ENCODE measurements at places on chromosomes 4 and X. TPM values are rescaled to one million over a fixed set of nuclear protein-coding genes. Genes with fewer than 3 reads are reported as not detected.

- no peak for DNase-seq
These were observed 831.9 kb downstream of the TRIML1 start for GRCh38 chr4:188971125-188971524.

GRCh38 chr4:161828061-161828460 is 335.7 kb downstream of the FSTL5 start:
- DNase-seq = no peak

- DNase-seq = no peak
These were observed 40.3 kb downstream of the HDAC8 start for GRCh38 chrX:72532366-72532765.

GRCh38 chr4:126137782-126138170 is 823.0 kb downstream of the FAT4 start:
- no peak for DNase-seq

DNA sequence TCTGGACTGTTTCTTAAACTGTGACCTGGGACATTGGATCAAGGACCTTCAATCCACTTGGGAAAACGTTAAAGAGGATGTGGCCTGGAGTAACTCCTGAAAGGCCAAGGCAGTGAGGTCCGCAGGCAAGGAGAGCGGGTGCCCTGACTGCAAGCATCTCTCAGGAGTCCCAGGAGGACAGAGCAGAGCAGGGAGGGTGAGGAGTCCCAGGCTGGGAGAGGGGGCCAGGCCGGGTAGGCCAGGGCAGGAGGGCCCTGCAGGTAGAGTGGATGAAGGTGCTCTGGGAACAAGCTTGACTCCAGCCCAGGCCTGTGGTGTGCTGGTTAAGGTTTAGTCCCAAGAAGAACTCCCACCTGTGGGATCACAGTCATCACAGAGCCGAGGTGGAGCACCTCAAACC is 13.8 kb downstream of the PNMA6E start:
- no peak for DNase-seq

DNA sequence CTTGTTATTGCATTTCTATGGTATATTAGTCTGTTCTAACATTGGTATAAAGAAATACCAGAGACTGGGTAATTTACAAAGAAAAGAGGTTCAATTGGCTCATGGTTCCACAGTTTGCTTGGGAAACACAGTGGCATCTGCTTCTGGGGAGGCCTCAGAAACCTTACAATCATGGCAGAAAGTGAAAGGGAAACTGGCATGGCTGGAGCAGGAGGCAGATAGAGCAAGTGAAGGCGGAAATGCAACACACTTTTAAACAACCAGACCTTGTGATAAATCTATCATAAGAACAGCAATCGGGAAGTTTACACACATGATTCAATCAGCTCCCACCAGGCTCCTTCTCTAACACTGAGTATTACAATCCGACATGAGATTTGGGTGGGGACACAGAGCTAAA is 346.6 kb upstream of the GNPDA2 start:
- no peak for DNase-seq

GRCh38 chrX:46770817-46771163 is 11.9 kb upstream of the SLC9A7 start:
- DNase-seq = no peak

DNA sequence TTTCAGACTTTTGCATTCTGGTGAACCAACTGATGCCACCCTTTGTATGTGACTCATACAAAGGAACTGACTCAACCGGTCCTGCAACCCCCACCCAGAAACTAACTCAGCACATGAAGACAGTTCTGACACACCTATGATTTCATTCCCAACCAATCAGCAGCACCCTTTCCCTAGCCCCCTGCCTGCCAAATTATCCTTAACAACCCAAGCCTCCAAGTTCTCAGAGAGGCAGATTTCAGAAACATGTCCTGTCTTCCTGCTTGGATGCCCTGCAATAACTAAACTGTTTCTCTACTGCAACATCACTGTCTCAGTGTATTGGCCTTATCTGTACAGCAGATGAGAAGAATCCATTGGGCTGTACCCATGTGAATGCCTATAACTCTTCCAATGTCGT is 284.7 kb downstream of the CAMK2D start:
- no peak for DNase-seq

- no peak for DNase-seq
These were observed 36.3 kb downstream of the IL21 start for GRCh38 chr4:122584519-122584918.

- peak; percentile 44 for DNase-seq
These were observed at the start of the genes DNAAF6 and NUP62CL for GRCh38 chrX:107205770-107206696. DNAAF6 (plus strand) TSS chrX:107206611; CDS start chrX:107212876, 6,265 bp downstream. NUP62CL (minus strand) TSS chrX:107206433; CDS start chrX:107175146, 31,287 bp downstream.

DNA sequence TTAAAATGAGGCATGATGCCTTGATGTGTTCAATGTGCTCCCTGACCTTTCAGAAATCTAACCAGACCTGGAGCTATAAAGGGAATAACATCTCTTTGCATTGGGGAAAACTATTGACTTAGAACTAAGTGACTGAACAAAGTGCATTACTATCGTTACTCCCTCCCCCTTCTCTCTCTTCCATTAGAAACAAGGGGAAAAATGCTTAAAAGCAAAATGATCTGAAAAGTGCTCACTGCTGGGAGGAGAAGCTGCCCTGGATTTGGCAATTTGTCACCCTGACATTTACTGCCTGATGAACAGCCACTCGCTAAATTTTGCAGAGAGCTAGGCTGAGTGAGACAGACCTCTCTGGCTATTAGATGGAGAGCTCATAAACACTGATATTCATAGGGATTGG is 48.6 kb upstream of the PARM1 start:
- peak; percentile 38 for DNase-seq

- DNase-seq = no peak
These were observed 149.4 kb downstream of the PDGFRA start for GRCh38 chr4:54378461-54378860.

DNA sequence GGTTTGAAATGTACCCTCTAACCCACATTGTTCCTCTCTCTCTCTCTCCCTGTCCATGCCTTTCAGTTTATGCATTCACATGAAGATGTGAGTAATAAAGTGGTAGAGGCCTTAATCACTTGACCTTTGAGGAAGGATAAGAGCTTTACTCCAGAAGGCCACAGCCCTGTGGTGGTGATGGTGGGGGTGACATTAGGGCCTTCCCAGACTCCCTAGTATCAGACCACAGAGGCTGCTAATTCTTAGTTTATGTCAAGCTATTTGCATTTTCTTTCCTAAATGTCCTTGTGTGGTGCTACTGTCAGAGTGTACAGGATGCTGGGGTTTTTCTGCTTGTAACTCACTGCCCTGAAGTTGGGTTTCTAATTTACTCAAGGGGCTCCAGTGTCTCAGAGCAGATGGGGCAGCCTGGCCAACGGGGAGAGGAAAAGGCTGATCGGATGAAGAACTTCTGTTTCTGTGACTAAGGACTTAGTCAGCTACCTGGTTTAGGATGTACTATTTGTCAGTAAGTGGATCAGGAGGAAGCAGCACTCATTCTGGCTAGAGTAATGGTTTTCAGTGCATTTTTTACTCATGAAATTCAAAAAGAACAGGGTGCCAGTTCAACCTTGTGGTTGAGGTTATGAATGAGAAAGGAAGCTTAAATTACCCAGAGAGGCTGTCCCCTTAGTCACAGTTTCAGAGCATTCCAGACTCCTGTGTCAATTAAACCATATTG is 509.6 kb upstream of the DIPK2B start:
- no peak for DNase-seq

DNA sequence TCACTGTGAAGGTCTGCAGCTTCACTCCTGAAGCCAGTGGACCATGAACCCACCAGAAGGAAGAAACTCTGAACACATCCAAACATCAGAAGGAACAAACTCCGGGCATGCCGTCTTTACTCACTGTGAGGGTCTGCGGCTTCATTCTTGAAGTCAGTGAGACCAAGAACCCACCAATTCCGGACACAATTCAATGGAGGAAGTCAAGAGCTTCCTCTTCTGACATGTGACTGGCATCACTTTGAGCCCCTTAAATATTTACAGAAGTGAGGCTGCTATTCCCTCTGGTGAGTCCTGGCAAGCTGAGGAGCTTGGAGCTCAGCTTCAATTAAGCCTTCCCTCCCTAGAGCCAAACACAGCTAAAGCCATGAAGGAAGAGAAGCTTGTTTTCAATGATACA is 103.5 kb upstream of the SRD5A3 start:
- no peak for DNase-seq

DNA sequence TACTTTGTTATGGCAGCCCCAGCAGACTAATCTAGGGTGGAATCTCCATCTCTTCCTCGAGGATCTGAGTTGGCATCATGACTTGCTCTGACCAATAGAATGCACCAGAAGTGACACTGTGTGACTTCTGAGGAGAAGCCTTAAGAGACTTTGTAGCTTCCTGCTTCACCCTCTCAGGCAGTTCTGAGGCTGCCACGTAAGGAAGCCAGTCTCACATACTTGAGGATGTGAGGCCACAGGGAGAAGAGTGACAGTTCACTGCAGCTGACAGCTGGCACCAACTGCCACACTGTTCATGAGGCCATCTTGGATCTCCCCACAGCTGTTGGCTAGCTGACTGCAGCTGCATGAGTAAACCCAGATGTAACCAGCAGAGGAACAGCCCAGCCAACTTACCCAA is 29.3 kb upstream of the BCOR start:
- no peak for DNase-seq

DNA sequence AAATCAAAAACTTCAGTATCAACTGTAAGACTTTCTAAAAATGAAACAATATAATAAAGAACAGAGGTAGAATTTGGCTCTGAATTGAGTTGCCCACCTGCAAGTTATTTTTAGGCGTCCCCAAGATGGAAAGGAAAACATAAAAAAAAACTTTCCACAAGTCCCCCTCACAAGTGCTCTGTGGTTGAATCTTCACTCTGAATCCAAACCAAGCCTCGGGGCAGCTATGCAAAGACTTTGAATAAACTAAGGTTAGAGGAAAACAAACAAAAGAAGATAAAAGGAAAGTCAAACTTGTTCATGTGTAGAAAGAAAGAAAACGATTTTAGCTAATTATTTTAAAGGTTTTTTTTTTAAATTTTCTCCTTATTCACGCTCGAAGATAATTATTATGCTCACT is 372.4 kb upstream of the SLIT2 start:
- DNase-seq = no peak

DNA sequence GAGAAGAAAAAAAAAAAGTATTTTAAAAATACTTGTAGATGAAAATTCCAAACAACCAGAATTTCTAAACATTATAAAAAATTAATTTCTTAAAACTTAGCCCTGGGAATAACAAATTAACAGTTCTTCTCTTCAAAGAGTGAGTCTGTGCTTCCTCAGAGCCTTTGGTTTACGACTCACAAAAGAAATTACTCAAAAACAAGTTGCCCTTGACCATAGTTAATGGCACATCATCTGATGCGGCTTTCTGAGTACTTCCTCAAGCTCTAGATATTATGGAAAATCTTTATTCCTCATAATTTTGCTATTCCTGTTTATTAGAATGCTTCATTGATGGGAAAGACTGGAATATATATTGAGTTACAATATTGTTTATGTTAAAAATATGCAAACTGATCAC is 23.7 kb downstream of the TAPT1 start:
- no peak for DNase-seq

- DNase-seq = no peak
These were observed 1137.6 kb upstream of the IGFBP7 start for GRCh38 chr4:58247792-58248191.

- no peak for DNase-seq
These were observed 19.9 kb downstream of the COPS4 start for GRCh38 chr4:83054928-83055327.

DNA sequence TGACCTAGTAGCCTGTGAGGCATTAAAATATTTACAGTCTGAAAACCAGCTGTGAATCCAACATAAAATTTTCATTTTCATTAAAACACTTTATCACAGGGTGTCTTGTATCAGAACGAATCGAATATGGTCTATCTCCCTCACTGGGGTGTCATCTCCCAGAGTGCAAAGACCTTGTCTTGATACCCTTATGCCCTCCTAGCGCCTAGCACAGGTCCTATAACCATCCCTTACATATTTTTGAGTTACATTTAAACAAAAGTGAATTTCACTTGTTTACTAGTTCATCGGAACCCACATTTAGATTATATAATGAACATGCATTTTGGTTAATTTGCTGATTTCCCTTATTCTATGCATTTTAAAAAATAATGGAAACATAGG is 14.0 kb downstream of the DIPK2B start:
- no peak for DNase-seq

Gene PLAC1
- polyA plus RNA-seq = 5.8 TPM

Gene GPM6B
- polyA plus RNA-seq = 25.2 TPM

Gene MAGEB17
- polyA plus RNA-seq = 0.14 TPM

Gene ITM2A
- 99.4 TPM for polyA plus RNA-seq

Gene RAB40AL
- polyA plus RNA-seq = 0.22 TPM

Gene KDR
- 53.9 TPM for polyA plus RNA-seq

Gene ADGRL3
- polyA plus RNA-seq = 28.1 TPM

Gene SOD3
- 13.9 TPM for polyA plus RNA-seq

Gene KLHL4
- polyA plus RNA-seq = 7.4 TPM

Gene ITIH6
- 0.19 TPM for polyA plus RNA-seq

Gene CHRDL1
- 11.1 TPM for polyA plus RNA-seq

Gene CENPC
- 22.5 TPM for polyA plus RNA-seq
